ENCODE measurements at places on chromosomes 6 and 20.
A peak's percentile ranks its signal among the peaks of the same experiment; 100 is the strongest.

DNA sequence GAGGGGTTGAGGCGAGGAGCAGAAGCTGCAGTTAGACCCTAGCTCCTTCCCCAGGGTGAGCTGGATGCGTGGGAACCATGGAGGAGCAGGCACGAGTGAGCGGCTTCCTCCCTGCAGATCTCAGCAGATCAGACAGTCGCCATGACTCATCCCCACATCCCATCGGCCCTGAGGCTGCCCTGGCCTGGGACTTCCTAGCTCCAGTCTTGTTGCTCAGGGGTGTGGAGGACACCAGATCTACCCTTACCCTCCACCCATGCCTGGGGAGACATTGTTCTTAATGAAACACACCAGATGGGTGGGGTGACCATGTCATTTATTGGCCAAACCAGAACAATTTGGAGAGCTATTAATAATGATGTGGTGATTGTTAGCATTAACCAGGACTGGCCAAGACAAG is 36.3 kb upstream of the TGM2 start:
- DNase-seq: no peak

- DNase-seq: no peak
Observed at GRCh38 chr20:24996449-24997377, 4.2 kb upstream of the APMAP start.

DNA sequence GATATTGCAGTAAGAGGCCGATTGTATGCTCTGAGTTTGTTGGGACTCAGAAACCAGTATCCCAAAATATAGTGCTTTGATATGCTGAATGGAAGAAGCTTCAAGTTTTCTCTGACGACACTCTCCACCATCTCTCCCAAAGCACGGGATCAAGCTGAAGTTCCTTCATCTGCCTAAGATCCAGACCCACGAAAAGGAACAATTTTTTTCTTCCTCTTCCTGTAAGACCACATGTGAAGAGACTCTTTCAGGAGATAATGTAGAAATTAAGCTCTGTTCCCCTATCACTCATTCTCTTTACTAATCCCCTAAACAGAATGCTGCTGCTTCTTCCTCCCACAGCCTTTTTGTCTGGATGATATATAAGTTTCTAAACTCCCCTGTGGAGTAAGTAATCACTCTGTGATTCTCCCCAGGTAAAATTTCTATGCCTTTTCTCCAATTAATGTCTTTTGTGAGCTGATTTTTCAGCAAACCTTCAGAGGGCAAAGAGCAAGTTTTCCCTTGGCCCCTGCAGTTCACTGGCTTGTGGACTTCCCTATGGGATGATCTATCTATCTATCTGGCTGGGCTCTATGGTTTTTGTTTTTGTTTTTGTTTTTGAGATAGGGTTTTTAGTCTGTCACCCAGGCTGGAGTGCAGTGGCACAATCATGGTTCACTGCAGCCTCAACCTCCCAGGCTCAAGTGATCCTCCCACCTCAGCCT is 13.5 kb upstream of the PNRC1 start:
- no peak for DNase-seq

DNA sequence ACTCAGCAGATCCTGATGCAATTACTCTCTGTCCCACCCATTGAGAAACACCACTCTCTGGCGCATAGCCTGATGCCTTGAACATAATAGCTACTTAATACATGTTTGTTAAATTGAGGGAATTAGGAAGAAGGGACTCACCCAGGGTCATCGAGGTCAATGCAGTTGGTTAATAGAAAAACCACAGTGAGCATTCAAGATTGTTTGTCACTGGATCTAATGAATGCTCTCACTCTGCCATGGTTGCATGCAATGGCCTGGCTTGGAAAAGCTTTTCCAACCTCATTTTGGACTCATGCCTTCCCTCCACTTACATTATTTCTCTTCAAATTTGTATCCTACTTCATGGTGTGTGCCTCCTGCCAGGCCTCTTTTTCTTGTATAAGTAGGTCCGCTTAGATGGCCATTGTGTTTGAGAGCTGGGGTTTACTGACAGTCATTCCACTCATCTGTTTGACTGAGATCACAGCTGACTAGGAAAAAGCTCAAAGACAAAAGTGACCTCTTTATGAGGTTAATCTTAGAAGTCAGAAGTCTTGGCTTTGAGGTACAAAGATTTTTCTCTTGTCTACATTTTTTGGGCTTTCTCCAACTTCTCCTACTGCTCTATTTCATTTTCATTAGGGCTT is 154.8 kb upstream of the RAB32 start:
- no peak for DNase-seq

GRCh38 chr6:133947302-133947900 is 5.6 kb upstream of the TBPL1 start:
- no peak for DNase-seq

- no peak for DNase-seq
Observed at GRCh38 chr20:22578221-22579118, 5.9 kb downstream of the FOXA2 start.

DNA sequence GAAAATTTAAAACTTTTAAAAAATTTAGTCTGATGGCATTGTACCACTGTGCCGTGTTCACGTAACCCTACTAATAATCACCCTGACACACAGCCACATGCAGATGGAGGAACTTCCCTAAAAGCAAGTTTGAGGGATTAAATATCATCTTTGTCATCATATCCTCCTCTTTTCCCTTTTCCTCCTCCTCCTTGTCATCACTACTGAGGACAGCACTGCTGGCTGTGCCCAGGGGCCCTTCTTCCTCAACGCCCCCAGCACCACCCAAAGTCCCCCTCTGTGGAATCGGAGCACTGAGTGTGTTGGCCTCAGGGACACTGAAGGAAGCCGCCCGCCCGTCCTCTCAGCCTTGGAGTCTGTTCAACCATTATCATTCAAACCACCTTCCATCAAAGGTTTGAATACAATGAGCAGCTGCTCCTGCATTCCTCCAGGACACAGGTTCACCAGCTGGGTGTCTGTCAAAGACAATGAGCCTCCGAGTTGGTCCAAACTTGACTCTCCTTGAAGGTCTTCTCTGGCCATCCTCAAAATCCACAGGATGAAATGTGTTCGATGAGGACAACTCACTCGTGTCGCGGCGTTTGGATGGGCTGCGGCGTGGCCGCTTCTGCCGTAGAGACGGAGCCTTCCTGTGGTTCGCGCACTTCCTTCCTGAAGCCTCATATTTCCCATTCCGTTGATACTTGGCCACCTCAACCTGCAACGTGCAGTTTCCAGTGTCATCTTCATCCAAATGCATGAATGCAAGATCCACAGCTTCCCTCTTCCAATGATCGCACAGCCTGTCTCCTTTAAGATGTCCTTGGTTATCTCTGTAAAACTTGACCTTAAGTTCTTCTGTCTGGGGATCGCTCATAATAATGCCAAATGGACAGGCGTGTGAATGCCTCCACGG is 23.3 kb downstream of the NQO2 start:
- peak; percentile 75 for DNase-seq
